ENCODE measurements at places on chromosomes 5 and 9. TPM values are rescaled to one million over a fixed set of nuclear protein-coding genes. Genes with fewer than 3 reads are reported as not detected.

PLAC8L1 gene
- not detected for total RNA-seq

FBP1 gene
- total RNA-seq, result 1.1 TPM

TLR4 gene
- 15.6 TPM for total RNA-seq

ADGRD2 gene
- not detected for total RNA-seq
